Left cardiac atrium (tissue), 4 donors: ENCODE measurements at places on chromosomes 4 and X. TPM values are rescaled to one million over a fixed set of nuclear protein-coding genes. Genes with fewer than 3 reads are reported as not detected.

Gene UPF3B
- total RNA-seq = 3.9 TPM

Gene ARMCX4
- 10.4 TPM for total RNA-seq

Gene ZAR1
- not detected for total RNA-seq

Gene DRP2
- total RNA-seq = 0.05 TPM

Gene ADD1
- 209 TPM for total RNA-seq

Gene RRAGB
- total RNA-seq = 9.5 TPM

DNA sequence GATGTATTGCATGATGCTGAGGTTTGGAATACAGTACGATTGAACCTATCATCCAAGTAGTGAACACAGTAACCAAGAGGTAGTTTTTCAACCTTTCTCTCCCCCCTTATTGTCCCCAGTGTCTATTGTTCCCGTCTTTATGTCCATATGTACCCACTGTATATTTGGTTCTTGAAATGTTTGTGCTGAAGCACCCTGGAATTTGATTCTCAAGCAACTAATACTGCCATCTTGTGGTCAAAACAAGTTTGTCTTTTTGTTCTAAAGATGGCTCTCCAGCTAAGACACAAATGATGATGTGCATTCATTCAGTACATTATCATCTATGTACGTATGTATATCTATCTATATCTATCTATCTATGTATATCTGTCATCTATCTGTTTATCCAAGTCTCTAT, 33.5 kb upstream of the DCX start:
- no peak for DNase-seq

- no peak for DNase-seq
Observed at GRCh38 chr4:4395849-4396627, 9.1 kb downstream of the NSG1 start.

DNA sequence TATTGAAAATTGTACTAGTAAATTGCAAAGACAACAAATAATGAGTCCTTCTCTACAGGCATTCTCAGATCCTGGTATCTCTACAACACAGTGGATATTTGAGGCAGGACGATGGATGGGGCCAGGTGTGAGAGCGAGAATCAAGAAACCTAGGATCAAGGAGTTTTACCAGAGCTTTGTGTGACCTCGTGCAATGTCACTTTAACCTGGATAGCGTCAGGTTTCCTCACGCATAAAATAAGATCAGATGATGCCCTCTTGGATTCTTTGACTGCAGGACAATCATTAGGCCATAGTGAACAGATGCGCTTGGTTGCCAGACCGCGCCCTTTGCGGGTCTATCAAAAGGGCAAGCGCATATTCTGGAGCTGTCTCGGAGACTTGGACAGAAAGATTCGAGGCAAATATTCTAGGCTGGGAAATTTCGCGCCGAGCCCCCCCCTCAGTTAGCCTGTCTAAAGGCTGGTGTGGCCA, 66.6 kb downstream of the FBXO8 start:
- no peak for DNase-seq

GRCh38 chr4:42632653-42633382, 24.1 kb downstream of the ATP8A1 start:
- DNase-seq = no peak

DNA sequence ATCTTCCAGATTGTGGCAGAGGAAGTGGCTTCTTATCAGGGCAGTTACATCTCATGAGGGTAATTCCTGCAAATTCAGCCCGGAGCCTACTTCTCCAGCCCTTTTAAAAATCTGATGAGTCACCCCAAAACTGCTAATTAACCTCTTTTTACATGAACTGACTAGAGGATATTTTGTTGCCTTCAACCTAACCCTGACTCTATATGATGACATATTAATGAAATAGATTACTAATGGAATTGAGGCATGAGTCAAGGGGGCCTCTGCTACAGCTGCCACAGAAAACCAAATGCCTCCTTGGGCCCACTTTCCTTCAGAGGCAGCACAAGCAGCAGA, 72.5 kb downstream of the QRFPR start:
- no peak for DNase-seq

- DNase-seq = no peak
Observed at GRCh38 chr4:140304346-140304745, 69.1 kb upstream of the SCOC start.

GRCh38 chrX:110450050-110450449, 91.4 kb downstream of the RTL9 start:
- DNase-seq = peak; percentile 69

- DNase-seq = no peak
Observed at GRCh38 chr4:34258176-34258575, 1986.1 kb downstream of the ARAP2 start.

GRCh38 chrX:9464435-9465371, at the start of gene TBL1X:
Gene TBL1X, plus strand, starts transcription at chrX:9465058. Its CDS starts 188,529 bp downstream, at chrX:9653587.
- DNase-seq = peak; percentile 71

DNA sequence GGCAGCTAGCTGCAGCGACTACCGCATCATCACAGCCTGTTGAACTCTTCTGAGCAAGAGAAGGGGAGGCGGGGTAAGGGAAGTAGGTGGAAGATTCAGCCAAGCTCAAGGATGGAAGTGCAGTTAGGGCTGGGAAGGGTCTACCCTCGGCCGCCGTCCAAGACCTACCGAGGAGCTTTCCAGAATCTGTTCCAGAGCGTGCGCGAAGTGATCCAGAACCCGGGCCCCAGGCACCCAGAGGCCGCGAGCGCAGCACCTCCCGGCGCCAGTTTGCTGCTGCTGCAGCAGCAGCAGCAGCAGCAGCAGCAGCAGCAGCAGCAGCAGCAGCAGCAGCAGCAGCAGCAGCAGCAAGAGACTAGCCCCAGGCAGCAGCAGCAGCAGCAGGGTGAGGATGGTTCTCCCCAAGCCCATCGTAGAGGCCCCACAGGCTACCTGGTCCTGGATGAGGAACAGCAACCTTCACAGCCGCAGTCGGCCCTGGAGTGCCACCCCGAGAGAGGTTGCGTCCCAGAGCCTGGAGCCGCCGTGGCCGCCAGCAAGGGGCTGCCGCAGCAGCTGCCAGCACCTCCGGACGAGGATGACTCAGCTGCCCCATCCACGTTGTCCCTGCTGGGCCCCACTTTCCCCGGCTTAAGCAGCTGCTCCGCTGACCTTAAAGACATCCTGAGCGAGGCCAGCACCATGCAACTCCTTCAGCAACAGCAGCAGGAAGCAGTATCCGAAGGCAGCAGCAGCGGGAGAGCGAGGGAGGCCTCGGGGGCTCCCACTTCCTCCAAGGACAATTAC, 1.4 kb downstream of the AR start:
- DNase-seq = peak; percentile 33

DNA sequence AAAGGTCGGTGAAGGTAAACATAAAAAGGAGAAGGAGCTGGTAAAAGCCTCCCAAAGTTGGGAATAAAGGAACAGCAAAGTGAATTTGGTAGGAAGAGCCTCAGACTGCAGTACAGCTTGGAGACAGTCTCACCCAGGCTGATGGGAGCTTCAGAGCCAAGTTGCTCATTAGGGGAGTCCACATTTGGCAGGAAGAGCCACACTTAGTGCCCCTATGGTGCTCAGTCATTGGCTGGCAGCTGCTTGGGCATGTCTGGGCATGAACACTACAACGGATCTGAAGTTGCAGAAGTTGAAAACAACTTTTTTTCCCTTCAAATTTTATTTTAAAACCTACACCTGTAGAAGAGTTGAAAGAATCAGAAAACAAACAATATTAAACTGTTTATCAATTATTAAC, 2497.3 kb downstream of the ARAP2 start:
- DNase-seq = no peak
